ENCODE measurements at places on chromosomes 1 and 21.

- DNase-seq, result no peak
These were observed 94.3 kb upstream of the EDN2 start for GRCh38 chr1:41578712-41579335.

GRCh38 chr21:39481886-39482285 lies 30.1 kb downstream of the SH3BGR start:
- no peak for DNase-seq

DNA sequence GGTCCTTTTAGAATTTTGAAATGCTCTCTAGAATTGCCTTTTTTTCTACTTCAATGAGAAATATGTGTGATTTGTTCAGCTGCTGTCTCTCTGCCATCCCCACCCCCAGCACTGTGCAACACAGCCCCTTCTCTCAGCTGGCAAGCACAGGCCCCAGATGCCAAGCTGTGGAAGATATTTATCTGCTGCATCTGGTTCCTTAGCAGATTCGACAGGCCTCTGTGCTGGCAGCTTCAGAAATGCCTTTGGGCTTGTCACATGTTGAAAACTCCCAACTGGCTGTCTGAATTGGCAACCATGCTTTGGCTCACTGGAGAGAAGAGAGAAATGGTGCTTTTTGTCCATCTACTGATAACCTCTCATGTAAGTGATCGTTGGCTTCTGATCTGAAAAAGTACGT lies 206.7 kb upstream of the C1orf87 start:
- DNase-seq, result no peak

DNA sequence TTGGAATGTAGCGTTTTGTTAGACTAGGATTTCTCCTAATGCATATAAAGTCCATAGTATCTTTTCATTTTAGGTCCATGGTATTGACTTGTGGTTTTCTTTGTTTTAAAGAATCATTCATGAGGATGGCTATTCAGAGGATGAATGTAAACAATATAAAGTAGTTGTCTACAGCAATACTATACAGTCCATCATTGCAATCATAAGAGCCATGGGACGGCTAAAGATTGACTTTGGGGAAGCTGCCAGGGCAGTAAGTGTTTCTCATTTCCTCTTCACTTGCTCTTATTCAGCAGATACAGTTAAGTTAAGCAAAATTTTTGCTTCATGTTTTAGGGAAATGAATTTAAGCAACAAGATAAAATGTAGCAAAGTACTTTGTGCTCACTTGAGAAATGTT lies 25.4 kb downstream of the GNAI3 start:
- no peak for DNase-seq

DNA sequence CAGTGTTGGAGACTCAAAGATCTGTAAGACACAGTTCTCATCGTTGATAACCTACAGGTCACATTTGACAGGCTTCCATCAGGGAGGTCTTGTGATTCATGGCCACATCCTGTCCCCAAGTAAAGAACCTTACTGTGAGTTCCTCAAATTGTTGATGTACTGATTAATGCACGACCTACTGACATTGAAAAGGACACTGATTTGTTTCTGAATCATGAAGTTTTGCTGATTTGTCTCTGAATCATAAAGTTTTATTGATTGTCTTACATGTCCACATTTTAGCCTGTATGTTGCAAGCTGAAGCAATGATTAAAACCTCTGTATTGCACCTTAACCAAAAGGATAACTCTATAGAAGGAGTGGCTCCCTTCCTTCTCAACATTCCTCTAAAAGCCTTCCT lies 476.3 kb upstream of the RUNX1 start:
- no peak for DNase-seq

DNA sequence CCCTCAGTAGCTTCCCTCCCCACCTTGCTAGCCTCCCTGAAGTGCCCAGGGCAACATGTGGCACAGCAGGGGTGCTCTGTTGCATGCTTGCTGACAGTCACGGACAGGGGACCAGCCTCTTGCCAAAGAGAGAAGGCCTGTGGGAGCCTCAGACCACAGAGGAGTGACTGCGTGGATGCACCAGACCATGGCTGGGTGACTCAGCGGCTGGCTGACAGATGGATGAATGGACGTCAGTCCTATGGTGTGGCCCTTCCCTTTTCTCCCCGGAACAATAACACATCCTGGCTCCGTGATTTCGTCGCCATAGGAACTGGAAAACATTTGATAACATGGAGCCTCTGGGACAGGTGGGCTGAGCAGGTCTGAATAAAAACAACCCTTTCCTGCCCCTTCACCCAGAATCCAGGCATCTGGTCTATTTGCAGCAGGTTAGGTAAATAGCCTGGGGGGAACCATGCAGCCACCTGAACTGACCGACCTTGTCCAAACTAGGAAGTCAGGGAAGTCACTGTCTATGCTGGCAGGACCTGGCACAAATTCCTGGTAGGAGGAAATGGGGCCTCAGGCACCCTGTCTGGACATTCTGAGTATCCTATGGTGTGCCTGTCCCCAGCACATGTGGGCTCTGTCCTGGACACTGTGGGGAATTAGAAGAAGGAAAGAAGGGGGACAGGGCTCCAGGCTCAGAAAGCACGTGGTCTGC lies 53.3 kb downstream of the NENF start:
- DNase-seq, result no peak

DNA sequence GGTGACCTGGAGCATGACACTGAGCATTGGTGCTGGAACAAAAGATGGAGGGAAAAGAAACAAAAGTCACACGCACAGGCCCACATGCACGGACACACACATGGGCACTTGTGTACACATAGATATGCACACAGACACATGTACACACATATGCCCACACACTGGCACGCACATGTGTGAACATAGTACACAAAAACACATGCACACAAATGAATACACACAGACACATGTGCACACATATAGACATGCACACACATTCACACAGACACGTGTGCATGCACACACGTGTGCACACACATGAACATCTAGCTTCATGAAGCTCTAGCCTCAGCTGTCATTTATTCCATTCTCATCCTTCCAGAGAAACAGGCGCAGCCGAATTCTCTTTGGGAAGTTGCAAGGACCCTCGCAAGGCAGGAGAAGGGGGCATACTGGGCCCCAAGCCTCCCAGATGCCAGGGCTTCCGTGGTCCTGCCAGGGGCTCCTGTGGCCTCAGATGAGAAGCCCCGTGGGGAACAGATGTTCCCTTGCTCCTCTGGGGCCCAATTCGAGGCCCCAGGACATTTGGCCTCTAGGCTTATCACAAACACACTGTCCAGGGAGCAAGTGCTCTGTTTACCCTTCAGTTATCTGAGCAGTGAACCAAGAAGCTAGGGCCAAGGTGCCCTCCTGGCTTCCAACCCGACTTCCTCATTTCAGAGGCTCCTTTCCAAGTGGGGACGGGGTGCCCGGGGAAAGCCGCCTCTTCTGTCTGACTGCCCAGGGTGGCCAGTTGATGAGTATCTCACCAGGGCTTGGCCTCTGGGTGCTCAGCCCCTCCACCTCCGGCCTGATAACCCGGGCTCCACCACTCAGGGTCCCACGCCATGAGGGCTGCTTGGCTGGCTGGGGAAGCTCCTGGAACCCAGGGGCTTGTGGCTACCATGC lies 116.4 kb upstream of the ARHGEF16 start:
- DNase-seq, result no peak

- DNase-seq, result peak; percentile 26
These were observed 31.7 kb upstream of the CLDN14 start for GRCh38 chr21:36511484-36512220.

- no peak for DNase-seq
These were observed 71.2 kb downstream of the LHX4 start for GRCh38 chr1:180301135-180301742.

- DNase-seq, result no peak
These were observed 70.8 kb downstream of the UBE2T start for GRCh38 chr1:202270871-202271326.

DNA sequence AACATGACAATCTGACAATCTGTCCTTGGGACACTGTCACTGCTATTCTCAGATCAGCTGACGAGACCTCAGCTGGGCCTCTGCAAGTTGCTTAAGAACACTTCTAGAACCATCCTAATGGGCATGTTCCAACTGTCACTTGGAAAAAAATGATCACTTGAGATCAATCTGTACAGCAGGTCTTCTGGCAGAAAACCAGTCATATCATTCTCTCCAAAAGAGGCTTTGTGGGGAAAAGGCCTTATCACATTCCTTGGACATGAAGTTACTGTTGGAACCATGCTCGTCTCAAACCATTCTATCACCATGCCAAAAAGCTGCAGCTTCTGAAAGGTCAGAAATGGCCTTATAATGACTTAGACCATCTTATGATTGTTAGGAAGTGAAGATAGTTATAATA lies 744.2 kb downstream of the USP25 start:
- no peak for DNase-seq
